ENCODE measurements at places on chromosomes 6 and 20.

GRCh38 chr6:134080171-134080795 lies 27.9 kb upstream of the SLC2A12 start:
- no peak for DNase-seq

- no peak for DNase-seq
Measured at GRCh38 chr20:54848262-54848661, 372.9 kb downstream of the DOK5 start.

DNA sequence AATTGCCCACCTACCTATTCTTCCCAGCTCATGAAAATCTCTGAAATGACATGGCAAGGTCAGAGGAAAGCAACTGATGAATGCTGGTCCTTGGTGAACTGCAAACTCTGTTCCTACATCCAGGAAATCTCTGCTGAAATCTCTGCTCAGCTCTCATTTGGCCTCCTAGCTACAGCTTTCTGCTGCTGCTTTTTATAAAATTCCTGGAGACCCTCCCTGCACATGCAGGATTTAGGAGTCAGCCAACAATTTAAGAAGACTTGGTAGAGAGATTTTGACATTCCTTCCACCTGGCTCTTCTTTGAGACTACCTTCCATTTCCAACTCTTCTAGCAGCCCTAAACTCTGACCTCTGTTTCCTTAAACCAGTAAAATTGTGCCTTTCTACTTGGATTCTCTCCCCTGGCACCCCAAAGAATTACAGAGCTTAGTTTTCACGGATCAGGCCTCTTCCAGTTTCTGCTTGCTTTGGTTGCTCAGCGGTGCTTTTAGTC lies 55.5 kb downstream of the PDE7B start:
- DNase-seq, result no peak

GRCh38 chr20:40925829-40926510 lies 102.7 kb upstream of the TOP1 start:
- DNase-seq, result no peak

DNA sequence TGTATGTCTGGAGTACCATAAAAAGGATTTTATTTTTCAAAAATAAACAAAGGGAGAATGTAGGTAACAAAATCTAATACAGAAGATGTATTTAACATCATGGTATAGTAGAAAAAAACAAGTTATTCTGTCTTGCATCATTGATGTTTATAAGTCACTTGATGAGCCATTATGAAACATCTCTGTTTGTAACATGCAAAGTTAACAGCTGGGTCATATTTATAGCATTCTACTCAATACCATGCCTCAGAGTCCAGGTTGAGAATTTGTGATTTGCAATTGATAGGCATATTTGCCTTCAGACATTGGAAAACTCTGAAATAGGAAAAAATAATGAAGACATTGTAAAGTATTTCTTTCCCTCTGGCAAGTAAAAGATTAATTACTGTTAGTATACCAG lies 52.3 kb upstream of the IL20RA start:
- no peak for DNase-seq

GRCh38 chr6:152571089-152571488 lies 66.1 kb downstream of the SYNE1 start:
- DNase-seq, result no peak
